Activated gamma-delta T cell (primary cell): ENCODE measurements at places on chromosomes 6 and 20.

DNA sequence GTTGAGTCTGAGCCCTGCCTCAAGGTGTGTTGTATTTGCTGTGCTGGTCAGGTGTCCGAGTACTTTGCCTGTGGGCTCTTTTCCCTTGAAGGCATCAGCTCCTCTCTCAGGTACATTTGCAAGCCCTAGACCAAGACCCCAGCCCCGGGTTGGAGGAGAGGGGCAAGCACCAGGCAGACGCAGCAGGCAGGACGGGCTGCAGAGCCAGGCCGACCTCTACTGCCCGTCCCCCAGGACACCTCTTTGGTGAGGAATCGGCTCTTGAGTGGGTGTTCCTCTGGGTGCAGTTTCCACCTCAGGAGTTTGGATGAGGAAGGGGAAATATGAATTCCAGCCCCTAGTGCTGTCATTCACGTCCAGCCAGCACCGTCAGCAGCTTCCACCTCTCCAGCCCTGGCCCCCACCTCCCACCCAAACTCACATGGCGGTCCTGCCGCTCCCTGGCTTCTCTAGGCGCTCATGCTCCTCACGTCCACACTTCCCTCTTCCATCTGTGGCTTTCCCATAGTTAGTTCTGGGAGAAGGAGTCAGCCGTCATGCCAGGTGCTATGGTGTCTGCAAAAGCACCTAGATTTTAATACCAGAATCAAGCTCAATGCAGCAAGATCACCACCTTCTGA, 183.9 kb downstream of the DLL1 start:
- no peak for DNase-seq

DNA sequence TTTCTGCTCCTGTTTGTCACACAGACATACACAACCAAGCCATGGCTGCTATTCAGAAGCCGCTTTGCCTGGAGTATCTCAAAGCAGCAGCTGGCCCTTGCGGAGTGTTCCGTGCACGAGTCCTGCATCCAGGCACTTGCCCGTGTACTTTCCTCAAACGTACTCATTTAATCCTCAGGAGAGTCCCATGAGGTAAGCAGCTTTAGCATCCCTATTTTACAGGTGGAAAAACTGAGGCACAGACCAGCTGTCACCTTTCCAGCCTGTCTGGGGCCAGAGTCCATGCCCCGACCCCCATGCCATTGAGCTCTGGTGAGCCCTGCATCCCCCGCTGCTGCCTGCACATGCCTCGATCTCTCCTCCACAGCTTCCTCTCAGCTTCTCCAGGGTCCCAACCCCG, 130.0 kb downstream of the ERMARD start:
- no peak for DNase-seq

DNA sequence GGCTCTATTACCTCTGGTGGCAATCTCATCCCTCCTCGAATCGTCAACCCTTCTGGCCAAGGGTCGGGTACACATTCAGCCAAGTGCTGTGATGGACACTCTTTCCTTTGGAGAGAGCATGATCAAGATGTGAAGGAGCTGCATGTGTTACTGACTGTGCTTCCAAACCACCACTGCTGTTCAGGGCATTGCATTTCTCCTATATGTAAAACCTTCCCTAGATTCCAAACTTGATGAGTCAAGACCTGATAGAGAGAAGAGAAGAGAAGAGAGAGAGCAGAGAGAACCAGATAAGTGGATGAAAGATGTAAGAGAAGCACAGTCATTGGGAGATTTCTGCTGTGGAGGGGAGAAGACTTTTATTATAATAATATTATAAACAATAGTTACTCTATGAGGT, 162.2 kb downstream of the KCNQ5 start:
- DNase-seq: no peak

- DNase-seq: no peak
Measured at GRCh38 chr6:142679907-142680700, 264.9 kb downstream of the HIVEP2 start.

- no peak for DNase-seq
Measured at GRCh38 chr6:148716811-148717210, 30.0 kb upstream of the UST start.

- no peak for DNase-seq
Measured at GRCh38 chr20:219290-220115, 7.6 kb upstream of the DEFB129 start.

- no peak for DNase-seq
Measured at GRCh38 chr6:32439602-32440214, at the start of gene HLA-DRA. HLA-DRA (plus strand) TSS chr6:32439887; CDS start chr6:32439951, 64 bp downstream.

DNA sequence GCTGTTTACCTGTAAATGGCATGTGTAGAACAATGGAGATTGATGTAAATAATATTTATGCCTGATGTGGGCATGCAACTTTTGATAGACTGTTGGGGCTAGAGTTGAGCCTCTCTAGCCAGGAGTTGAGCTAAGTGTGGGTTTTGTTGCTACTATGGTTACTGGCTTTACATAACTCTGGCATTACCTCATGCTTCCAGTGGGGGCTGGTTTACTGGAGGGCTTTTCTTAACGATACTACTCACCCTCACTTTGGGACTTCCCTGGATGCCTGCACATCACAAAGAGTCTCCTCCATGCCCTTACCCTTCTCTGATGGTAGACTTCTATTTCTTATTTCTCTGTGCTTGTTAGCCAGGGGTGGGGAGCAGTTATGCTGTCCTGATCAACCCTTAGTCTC, 524.6 kb upstream of the CDH4 start:
- DNase-seq: no peak

DNA sequence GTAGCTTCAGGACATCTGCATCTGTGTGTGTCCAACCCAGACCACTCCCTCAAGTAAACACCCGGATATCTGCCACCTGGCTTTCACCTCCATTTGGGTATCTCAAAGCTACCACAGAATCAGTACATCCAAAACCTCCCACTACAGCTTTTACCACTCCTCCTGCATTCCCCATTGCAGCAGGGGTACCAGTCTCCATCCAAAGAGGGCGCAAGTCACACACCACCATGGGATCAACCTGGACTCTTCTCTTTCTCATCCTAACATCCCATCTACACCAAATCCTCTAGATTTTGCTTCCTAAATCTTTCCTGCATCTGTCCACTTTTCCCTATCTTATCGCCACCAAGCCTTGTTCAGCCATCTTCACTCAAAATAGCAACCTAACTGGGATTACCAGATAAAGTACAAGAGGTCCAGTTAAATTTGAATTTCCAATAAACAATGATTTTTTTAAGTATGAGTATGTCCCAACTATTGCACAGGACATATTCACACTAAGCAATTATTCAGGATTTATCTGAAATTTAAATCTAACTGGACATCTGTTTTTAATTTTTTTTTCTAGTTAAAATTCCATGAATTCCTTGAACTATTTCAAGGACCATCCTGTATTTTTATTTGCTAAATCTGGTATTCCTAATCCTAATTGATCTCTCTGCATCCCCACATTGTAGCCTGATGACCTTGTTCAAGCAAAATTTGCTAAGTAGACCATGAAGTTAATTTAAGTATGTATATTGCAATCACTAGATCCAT, 164.3 kb upstream of the MLN start:
- no peak for DNase-seq

DNA sequence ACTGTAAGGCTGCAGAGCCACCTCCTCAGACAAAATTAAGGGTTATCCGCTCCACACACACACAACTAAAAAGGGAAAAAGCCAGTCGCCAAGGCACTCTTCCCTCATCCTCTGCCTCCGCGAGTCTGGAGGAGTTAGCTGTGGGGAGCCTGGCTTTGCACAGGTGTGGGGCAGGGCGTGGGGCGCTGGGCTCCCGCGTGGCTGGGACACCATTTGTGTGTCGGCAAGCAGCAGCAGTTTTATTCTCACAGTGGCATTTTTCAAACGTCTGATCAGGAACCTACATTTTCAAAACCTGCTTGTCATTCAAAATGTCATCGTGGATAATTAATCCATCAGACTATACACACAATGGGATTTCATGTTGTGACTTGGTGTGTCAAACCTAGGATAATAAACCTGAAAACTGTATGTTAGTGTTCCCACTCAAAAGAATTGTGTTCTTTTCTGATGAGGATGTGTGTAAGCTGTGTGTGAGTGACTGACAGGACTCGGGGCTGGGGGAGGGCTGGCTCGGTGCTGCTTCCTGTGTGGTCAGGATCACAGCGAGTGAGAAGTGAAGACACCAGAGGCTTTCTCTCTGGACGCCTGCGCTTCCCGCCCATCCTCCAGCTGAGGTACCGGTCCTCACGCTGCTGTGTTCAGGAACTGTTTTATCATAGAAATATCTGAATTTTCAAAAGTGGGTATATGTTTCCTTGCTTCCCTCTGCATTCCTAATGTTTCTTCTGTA, 83.1 kb downstream of the IRF4 start:
- peak; percentile 44 for DNase-seq

DNA sequence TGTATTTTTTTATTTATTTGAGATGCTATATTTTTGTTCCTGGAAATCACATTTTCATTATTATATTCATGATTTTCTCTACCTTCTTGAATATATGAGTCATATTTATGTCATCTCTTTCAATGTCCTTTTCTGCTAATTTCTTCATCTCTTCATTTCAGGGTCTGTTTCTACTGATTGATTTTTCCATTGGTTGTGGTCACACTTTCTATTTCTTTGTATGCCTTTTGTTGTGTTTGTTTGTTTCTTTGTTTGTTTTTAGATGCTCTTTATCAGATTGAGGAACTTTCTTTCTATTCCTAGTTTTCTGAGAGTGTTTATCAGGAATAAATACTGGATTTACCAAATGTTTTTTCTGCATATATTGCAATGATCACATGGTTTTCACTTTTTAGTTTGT, 16.9 kb upstream of the MDFI start:
- no peak for DNase-seq

GRCh38 chr20:64077876-64078551, 1.3 kb downstream of the RGS19 start:
- peak; percentile 42 for DNase-seq

- no peak for DNase-seq
Measured at GRCh38 chr6:137309078-137309762, 90.0 kb upstream of the IFNGR1 start.

GRCh38 chr20:10507052-10507451, 71.9 kb downstream of the SLX4IP start:
- no peak for DNase-seq

DNA sequence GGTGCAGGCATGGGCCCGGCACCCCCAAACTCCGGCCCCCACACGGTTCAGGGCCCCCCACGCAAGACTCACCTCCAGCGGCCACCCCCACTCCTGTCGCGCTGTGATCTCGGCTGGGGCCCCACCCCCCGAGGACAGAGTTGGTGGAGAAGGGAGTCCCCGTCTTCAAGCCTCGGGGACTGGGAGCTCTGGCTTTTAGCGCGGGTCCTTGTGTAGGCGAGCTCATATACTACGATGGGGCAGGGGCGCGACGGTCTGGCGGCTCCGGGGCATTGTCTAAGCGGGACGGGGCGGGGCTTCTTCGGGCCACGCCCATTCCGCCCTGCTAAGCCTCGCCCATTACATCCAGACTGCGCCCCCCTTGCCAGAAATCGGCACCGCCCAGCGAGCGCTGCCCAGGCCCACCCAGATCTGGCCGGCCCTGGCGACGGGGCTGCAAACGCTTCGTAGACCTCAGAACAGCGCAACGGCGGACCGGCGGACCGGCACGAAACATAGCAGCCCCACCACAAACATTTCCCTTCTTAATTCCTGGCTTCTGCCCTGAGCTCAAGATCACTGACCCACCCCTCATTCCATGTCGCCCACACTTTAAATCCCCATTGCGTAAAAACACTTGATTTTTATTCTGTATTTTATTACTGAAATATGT, 1.0 kb upstream of the DDAH2 start:
- peak; percentile 53 for DNase-seq

GRCh38 chr20:24691901-24692351, 222.5 kb downstream of the SYNDIG1 start:
- DNase-seq: no peak

DNA sequence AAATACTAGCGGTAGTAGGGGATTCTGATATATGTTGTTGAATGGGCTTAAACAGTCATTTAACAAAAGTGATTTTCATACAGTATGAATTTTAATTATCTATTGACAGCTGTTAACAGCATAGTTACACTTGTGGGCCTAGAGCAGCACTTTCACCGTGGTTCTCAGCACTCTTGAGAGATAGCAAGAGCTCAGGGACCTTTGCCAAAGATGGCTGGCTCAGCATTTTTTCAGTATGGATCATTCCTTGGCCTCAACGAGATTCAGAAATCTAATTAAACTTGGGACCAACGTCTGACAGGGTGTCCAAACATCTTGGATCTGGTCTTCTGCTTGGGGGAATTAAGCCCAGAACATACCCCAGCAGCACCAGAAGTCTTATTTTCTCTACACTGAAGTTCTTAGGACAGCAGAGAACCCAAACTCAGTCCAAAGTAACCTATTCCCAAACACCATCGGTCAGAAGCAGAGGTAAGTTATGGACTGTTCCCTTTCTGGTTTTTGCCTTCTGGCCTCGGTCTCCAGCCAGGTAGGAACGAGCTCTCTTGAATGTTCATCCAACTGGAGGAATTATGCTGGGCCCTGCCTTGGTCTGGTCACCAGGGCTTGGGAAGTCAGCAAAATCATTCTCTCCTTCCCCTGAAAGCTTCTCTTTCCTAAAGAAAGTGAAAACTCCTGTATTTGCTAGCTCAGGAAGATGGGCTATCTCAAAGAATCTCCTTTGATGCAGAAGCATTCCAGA, 25.7 kb downstream of the PRPH2 start:
- no peak for DNase-seq

GRCh38 chr20:23291575-23292240, 58.9 kb upstream of the NXT1 start:
- DNase-seq: no peak

DNA sequence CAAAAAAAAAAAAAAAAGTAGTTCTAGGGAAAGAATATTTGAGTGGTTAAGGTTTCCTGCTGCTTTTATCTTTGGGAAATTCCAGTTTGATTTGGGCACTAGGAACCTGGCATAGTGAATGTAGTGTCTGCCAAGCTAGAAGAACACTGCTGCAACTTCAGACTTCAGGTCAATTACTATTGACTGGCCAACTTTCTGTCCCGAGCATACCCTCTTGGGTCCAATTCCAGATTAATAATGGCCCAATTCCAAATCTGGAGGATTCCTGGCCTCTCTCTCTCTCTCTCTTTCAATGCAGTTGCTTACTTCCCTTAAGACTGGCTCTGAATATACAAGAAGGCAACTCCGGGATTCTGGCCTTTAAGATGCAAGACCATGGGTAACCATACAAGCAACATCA, 74.9 kb downstream of the ANKEF1 start:
- no peak for DNase-seq

DNA sequence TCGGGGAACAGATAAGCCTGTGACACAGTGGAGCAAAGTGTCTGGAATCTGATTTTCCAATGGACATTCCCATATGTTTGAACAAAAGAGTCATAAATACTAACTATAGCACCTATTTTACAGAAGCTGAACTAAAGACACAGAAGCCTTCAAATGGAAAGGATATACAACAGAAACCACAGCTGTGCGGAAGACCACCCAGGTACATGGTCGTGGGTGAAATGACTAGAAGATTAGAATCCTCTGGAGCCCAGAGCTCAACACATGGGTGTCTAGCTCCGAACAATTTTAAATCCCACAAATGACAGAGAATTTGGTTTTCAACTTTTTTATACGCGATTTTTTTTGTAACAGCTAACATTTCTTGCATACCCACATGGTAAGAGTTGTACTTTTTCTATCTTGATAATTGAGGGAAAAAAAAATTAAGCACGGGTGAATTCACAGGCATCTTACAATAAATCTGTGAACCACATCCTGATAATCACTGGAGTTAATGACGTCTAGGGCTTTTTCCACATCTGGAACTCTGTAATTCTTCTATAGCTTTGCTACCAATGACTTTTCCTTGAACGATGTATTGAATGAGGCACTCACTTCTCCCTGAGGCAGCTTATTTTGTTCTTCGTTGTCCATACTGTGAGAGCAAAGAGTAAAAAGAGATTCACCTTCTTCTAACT, 271.1 kb upstream of the AGPAT4 start:
- DNase-seq: no peak

GRCh38 chr6:166952121-166952520, 4.2 kb downstream of the RNASET2 start:
- DNase-seq: no peak
